Panc1 (cell line): ENCODE measurements at places on chromosomes 3 and 15.

- peak; percentile 69 for DNase-seq
Measured at GRCh38 chr15:44536302-44536961, 515 bp upstream of the EIF3J start.

GRCh38 chr3:55661571-55661970 is 174.5 kb upstream of the WNT5A start:
- DNase-seq, result no peak

GRCh38 chr3:123584284-123584987 is 417 bp downstream of the HACD2 start:
- DNase-seq, result no peak

DNA sequence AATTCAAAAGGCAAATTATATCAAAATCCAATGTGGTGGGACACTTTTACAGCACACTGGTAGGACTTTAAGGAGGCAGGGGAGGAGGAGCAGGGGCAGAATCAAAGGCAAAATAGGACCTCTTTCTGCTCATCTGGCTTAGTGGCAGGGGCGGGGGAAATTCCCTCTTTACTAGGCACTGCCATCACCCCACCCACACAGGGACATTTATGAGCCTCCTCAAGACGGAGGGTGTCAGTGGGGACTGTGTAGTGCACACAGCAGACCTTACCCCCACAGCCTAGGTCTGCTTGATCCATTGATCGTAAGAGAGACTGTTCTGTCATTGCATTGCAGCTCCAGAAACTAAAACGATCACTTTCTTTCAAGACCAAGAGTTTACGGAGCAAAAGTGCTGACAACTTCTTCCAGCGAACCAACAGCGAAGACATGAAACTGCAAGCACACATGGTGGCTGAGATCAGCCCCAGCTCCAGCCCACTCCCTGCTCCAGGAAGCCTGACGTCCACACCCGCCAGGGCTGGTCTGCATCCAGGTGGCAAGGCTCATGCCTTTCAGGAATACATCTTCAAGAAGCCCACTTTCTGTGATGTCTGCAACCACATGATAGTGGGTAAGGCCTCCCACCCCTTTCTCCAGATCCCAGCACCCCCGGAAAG is 62.9 kb downstream of the STAC start:
- no peak for DNase-seq

DNA sequence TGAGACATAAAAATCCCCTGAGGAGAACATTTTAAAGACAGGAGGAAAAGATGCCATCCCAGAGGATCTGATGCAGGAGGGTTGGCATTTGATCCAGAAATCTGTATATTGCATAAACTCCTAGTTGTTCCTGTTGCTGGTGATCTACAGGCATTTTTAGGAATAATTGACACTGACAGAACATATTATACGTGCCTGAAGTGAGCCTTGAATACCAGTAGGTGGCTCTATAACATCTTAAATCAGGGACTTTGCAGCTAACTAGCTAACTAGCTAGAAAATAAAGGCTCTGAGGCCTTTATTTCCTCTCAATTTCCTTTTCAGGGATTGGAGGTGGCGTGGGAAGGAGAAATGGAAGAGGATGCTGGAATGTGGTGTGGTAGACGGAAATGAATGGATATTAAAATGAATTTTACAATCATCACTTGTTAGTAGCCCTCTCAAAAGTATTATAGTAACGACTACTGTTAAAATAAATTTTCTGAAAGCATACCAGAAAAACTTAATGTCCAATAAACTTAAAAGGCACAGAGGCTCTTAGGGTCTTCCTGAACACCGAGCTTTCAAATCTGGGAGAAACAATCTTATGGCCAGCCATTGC is 73.8 kb upstream of the ZBED2 start:
- DNase-seq, result peak; percentile 33

DNA sequence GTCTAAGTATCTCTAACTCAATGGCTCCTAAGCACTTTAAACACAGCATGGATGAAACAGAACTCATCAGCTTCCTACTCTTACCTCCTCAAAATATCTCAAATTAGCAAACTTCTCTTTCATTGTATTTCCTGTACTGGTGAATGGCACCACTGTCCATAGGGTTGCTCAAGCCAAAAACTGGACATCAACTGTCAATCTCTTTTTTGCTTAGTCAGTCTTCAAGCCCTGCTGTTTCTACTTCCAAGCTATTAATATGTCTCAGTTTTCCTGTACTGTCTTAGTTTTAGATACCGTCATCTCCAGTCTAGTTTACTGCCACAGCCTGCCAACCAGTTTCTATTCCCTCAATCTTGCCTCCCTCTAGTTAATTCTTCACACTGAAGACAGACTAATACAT is 48.3 kb upstream of the KPNA4 start:
- no peak for DNase-seq

GRCh38 chr3:14870783-14871060 is 52.0 kb downstream of the FGD5 start:
- no peak for DNase-seq

DNA sequence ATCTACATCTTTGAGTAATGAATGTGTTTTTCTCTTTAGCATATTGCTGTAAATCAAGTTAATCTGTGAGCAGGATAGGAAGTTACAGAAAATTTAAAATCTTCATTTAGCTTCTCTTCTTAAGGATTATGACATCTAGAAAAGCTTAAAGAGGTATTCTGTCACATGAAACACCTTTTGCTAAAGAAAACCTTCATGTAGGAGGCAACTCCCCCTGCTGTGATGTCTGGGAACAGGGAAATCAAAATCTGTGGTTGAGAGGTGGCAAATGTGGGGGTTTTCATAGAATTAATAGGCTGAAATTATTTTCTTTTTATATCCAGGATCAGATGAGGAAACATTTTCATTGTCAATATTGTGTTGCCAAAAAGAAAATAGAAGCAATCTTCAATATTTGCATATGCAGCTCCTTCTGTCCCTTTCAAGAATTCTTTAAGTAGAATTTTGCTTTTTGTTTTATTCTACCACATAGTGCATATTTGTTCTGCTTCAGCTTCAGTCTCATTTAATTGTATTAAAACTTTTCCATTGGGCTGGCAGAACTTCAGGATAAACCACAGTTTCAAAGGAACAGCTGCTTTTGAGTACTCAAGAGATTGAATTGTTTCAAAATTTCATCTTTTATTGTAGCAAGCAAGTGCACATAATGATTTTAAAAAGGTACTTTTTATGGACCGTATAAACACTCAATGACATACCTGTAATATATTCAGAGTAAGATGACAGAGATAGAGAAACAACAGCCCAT is 128.4 kb downstream of the RAP2B start:
- no peak for DNase-seq

GRCh38 chr15:80138961-80139360 is 13.8 kb upstream of the FAH start:
- no peak for DNase-seq

GRCh38 chr3:164352991-164353390 is 725.3 kb downstream of the SI start:
- no peak for DNase-seq

- DNase-seq, result no peak
Measured at GRCh38 chr15:40923551-40923950, 5.6 kb upstream of the DLL4 start.

DNA sequence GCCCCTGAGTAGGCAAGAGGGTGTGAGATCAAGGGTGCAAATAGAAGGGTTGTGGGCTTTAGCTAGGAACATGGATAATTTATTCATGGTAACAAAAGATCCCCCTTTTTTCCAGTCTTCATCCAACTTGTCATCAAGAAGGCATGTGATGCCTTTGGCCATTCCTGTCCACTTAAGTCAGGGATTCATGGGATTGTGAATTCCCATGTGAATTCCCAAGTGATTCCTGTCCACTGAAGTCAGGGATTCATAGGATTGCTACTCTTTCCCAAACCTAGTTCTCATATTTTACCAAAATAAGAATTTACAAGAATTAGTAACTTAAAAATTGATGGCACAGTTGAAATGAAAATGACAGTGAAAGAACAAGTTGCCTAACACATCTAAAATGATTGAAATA is 40.8 kb downstream of the HMG20A start:
- DNase-seq, result no peak

DNA sequence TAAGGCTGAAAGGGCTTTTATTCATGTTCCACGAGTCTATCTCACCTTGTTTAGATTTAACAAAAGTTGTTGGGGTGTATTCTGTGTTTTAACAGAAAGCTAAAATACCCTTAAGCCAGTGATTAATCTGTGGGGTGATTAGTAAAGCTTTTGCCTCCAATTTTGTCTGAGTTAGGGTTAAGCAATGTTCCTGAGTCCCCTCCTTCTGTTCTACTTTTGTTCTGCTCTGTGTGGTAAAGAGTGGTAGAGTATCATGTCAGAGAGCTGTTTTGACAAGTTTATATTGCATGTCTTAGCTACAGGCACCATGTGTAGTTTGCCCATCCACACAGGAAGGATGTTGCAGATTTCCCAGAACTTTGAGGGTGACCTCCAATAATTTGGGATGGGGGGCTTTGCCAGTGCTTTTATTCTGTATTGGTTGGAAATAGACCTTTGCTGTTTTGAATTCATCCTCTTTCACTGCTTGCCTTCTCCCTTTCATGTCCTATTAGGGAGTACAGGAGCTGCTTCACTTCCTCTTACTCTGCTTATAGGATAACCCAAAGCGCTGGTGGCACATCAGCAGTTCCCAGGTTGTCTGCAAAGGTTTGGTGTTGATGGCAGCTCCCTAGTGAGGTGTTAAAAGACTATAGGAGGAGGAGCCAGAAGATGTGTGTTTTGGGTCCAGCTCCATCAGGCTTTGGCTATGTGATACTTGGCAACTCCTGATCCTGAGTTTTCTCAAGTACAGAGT is 7.4 kb downstream of the PDE8A start:
- no peak for DNase-seq

DNA sequence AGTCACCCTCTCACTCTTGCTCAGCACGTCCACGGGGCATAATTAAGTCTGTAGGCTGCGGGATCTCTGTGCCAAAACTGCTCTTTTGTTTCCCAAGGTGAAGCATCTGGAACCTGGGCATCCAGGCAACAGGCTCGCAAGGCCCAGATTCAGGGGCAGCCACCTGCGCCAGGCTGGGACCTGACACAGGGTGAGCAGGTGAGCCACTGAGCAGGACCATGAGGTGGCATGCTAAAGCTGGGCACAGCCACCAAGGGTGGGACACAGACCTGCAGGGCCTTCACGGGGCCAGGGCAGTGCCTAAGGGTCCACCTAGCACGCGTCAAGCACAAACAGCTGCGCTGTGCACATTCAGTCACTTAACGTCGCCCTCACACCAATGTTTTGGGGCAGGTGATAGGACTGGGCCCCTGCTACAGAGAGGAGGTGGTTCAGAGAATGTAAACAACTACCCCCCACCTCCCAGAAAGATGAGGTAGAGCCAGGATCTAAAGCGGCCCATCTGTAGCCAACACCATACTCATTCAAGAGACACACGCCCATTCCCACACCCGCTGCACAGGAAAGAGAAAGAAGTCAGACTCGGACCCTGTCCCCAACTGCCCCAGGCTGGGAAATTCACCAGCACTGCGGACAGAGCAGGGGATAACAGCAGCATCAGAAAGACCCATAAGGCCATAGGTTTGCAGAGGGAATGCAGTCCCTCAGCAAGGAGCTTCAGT is 16.3 kb downstream of the XXYLT1 start:
- no peak for DNase-seq

GRCh38 chr15:78092261-78093041 is at the start of gene SH2D7:
Gene SH2D7, plus strand, starts transcription at chr15:78092561. Its CDS starts 24 bp downstream, at chr15:78092585.
- DNase-seq, result no peak

GRCh38 chr3:173983343-173983742 is 585.8 kb downstream of the NLGN1 start:
- no peak for DNase-seq

- no peak for DNase-seq
Measured at GRCh38 chr3:66693461-66694031, 192.7 kb upstream of the LRIG1 start.

DNA sequence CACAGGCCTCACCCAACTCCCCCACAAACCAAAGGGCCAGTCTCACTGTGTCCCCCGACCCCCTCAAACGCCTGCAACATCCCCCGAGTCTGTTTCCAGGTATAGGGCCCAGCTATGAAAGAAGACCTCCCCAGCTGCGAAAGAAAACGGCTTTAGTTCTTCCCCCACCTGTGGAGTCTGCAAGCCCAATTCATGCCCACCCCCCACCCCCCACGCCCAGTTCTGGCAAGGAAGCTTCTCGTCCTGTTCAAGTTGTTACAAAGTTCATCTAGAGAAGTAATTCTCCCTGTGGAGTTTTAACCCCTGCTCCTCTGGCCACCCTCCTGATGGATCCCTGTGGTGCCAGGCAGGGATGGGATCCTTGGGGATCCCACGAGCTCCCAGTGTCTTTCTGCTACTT is 54.4 kb downstream of the CCDC66 start:
- no peak for DNase-seq

- no peak for DNase-seq
Measured at GRCh38 chr3:14484741-14485140, 55.4 kb downstream of the GRIP2 start.

GRCh38 chr3:159892801-159893200 is 95.8 kb upstream of the IL12A start:
- DNase-seq, result no peak

- DNase-seq, result no peak
Measured at GRCh38 chr3:82654708-82655107, 893.3 kb upstream of the GBE1 start.

DNA sequence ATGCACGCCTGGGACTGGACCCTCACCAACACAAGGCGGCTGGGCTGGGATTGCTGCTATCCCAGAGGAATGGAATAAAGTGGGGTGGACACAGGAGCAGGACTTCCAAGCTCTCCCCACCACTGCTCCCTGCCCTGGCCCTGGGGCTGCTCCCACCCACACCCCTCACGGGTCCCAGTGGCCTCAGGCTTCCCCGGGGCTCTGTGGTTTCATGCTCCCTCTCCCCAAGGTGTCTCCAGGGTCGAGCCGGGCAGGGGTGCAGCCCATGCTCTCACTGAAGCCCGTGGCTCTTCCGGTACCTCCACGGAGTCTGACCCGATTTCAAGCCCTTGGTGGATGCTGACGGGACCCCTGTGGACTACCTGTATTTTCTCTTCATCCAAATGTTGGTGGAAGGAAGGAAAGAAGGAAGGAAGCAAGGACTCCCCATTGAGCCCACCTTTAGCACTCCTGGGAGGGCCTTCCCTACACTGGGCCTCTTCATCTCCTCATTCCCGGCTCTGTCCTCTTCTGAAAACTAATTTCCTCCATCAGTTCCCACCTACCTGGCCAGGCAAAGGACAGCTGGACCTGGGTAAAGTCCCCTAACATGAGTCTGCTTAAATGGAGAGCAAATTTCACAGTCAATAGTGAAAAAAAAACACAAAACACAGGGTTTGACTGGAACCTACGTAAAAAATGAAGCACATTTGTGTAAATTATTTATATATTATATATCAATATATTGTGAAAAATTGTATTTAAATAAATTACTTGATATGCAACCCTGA is 44.0 kb upstream of the PCSK6 start:
- no peak for DNase-seq

GRCh38 chr3:158977497-158977896 is 175.6 kb downstream of the MFSD1 start:
- DNase-seq, result no peak

- DNase-seq, result no peak
Measured at GRCh38 chr3:147483145-147483544, 74.0 kb downstream of the ZIC1 start.

GRCh38 chr15:57696146-57696545 is 10.4 kb upstream of the POLR2M start:
- no peak for DNase-seq
